Vagina (tissue), 2 donors: ENCODE measurements at places on chromosomes 4 and X.

GRCh38 chrX:80266979-80267378 is 153.3 kb upstream of the TENT5D start:
- DNase-seq: no peak

- no peak for DNase-seq
These were observed 678.3 kb upstream of the NR3C2 start for GRCh38 chr4:149120331-149121022.

- DNase-seq: no peak
These were observed 24.2 kb downstream of the TNIP2 start for GRCh38 chr4:2731907-2732317.

DNA sequence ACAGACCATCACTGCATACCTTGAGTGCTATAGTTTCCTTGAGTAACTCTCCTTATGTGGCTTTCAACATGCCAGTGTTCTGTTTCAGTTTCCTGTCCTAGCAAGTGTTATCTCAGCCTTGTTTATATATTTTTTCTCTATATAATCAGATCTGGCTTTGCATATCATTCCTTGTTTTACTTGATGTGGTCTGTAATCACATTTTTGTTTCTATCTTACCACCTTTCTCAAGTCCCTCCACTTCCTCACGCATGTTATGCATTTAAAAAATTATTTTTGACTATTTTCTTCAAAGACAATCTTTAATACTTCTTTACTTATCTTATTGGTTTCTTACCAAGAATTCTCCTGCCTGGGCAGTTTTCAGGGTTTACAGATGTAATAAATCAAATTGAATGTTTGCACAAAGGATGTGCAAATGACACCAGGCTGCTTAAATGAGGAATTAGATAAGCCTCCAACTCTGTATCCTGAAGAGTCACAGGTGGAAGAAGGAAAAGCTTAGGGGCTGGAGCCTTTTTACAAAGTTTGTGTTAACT is 351.2 kb downstream of the BMPR1B start:
- DNase-seq: no peak

GRCh38 chr4:17174751-17175150 is 276.3 kb upstream of the LDB2 start:
- DNase-seq: no peak

- DNase-seq: no peak
These were observed 197.0 kb downstream of the CAMK2D start for GRCh38 chr4:113564493-113564892.

DNA sequence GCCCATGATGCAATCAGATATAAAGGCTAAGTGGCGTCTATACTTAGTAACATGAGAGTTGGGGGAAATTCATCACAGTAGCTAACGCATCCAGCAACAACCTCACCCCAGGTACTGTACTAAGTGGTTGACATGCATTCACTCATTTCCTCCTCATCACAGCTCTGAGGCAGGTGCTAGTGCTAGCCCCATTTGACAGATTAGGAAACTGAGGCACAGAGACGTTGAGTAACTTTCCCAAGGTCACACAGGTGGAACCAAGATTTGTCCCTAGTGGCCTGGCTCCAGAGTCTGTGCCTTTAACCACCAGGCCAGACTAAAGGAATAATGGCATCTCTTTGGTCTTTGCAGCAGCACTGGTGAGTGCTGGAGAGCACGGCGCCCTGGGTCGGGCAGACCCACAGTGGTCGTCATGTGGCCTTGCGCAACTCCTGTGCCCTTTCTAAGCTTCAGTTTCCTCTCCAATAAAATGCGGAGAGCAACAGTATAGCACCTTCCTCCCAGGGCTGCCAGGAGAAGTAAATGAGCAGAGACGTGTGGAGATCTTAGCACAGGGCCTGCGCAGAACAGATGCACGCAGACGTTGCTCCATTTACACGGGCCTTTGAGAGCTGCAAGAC is 186.4 kb downstream of the BCOR start:
- no peak for DNase-seq

- no peak for DNase-seq
These were observed 286.4 kb downstream of the BCOR start for GRCh38 chrX:39811376-39811775.

DNA sequence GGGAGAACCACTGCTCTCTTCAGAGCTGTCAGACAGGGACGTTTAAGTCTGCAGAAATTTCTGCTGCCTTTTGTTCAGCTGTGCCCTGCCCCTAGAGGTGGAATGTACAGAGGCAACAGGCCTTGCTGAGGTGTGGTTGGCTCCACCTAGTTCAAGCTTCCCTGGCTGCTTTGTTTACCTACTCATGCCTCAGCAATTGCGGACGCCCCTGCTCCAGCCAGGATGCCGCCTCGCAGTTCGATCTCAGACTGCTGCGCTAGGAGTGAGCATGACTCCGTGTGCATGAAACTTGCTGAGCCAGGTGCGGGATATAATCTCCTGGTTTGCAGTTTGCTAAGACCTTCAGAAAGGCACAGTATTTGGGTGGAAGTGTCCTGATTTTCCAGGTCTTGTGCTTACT is 70.9 kb downstream of the MAGEB5 start:
- no peak for DNase-seq

DNA sequence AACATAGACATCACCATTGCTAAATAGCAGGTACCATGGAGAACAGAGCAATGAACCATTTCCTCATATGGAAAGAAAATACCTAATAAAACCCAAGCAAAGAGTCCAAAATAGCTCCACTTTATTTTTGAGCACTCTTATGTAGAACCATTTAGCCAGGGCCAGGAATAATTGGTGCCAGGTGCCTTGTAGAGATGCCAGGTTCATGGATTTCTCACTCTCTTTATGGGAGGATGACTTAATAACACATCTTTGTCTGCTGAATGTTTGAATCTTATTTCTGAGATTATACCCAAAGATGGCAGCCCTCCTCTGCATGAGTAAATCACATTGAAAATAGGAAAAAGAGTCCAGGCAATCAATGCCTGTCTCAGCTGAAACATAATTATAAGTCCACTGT is 212.3 kb upstream of the SFRP2 start:
- DNase-seq: no peak

DNA sequence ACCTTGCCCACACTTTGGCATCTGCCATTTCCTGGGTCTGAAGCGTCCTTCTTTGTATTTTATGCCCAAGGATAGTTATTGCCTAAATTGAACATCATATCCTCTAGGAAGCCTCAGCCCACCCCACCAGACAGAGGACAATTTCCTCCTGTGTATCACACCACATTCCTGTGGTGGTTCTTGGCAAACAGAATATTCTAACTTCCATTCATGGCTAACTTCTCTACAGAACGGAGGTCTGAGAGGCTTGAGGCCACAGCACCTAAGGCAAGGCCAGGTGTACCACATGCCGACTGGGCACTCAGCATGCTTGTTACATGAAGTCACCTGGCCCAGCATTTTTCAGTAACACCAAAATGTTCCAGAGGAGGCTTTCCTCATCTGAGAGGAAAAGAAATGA is 42.4 kb downstream of the CD99L2 start:
- DNase-seq: no peak

DNA sequence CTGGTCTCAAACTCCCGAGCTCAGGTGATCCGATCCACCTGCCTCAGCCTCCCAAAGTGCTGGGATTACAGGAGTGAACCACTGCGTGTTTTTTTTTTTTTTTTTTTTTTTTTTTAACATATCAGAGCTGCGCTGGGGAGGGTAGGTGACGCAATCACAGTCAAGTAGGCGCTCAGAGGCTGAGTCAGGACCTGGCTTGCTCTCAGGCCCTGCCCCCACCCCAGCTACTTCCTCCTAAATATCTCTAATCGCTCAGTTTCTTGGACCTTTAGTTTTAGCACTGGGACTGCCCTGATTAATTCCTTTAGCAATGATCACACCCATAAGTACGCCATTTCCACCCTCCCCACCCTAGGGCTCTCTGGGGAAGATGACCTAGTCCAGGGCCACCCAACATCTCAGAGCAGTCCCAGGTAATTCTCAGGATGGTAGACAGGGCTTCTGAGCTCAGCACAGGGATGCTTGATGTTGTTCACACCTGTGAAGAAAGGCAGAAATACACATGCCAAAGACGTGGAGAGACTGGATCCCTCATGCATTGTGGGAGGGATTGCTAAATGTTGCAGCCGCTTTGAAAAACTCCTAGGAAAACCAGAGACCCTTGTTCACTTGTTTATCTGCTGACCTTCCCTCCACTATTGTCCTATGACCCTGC is 50.2 kb downstream of the DDX3X start:
- no peak for DNase-seq

DNA sequence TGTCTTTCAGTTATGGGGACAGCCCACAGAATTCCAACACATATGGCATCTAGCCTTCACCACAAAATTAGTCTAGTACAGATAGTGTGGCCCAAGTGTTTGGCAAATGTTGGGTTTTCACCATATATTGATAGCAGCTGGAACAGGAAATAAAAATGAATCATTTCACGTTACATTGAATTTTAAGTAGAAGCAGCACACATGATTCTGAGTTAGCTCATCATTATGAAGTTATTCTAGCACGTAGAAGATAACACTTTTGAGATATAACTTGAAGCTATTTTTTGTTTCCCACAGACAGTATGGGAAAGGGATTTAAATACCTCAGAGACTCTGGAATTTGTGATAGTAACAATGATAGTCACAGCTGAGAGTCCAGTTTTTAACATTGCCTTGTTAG is 118.7 kb downstream of the FAT4 start:
- DNase-seq: no peak

DNA sequence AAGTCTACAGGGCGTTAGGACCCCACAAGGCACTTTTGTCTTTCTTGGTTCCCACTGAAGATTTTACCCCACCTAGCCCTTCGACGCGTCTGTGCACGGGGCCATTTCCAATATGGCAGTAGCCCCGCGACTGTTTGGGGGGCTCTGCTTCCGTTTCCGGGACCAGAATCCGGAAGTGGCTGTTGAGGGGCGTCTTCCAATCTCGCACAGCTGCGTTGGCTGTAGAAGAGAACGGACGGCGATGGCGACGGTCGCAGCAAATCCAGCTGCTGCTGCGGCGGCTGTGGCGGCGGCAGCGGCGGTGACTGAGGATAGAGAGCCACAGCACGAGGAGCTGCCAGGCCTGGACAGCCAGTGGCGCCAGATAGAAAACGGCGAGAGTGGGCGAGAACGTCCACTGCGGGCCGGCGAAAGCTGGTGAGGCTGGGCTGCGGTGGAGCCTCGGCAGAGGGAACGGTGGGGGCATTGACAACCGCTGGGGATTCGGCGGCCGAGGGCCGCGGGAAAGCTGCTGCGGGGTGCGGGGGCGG is at the start of gene USP11:
USP11 (plus strand) TSS at position 207 of the 530 bp plus-strand sequence; CDS start at position 242, 35 bp downstream.
- DNase-seq: no peak
